RPMI7951 (cell line): ENCODE measurements at places on chromosomes 4 and X. TPM values are rescaled to one million over a fixed set of nuclear protein-coding genes. Genes with fewer than 3 reads are reported as not detected.

Gene NDP
- total RNA-seq: 2.4 and 4.8 TPM in 2 replicates

Gene SLC26A1
- total RNA-seq: not detected in 2 replicates

Gene EDNRA
- 0.36 and 0.39 TPM in 2 replicates for total RNA-seq

Gene SOX3
- not detected in 2 replicates for total RNA-seq

Gene RTL3
- 1.4 and 1.5 TPM in 2 replicates for total RNA-seq

Gene RADX
- total RNA-seq: 1.4 and 2.4 TPM in 2 replicates

Gene TSPAN6
- total RNA-seq: 19.7 and 24.2 TPM in 2 replicates

Gene ARX
- total RNA-seq: not detected in 2 replicates

Gene TSR2
- 23.1 and 26.1 TPM in 2 replicates for total RNA-seq

Gene VEGFD
- 0.12 and 0.39 TPM in 2 replicates for total RNA-seq

Gene PF4V1
- total RNA-seq: 0.72 TPM in 1 of 2 replicates, not detected in the other

Gene PDZD4
- total RNA-seq: 0.12 and 0.68 TPM in 2 replicates

Gene HSFX2
- total RNA-seq: 0.29 and 0.96 TPM in 2 replicates
